ENCODE measurements at places on chromosomes 5 and 9. TPM values are rescaled to one million over a fixed set of nuclear protein-coding genes. Genes with fewer than 3 reads are reported as not detected.

DNA sequence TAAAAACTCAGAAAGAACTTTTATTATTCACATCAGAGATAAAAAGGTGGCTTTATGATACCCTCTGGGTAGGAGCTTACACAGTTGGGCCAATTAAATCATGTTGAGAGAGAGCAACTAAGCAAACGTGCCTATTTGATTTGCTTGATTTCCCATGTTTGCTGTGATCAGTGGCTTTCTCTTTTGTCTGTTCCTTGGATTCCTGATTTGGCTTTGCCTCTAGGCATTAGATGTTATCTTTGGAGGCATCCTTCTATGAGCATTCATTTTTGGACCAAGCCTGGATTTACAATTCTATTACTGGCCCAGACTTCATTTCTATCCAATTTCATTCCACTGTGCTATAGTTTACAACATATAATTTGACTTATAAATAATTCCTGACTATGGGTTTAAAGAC lies 35.9 kb downstream of the VCAN start:
- no peaks in the 10 kb centered on the region for H3K36me3 ChIP-seq
- H3K27me3 ChIP-seq = no peaks in the 10 kb centered on the region
- DNase-seq = no peak
- H3K27ac ChIP-seq = no peak overlapping the region

- no peaks in the 10 kb centered on the region for H3K36me3 ChIP-seq
- no peak for DNase-seq
- no peak overlapping the region for H3K27ac ChIP-seq
- H3K27me3 ChIP-seq = no peaks in the 10 kb centered on the region
- H3K4me1 ChIP-seq = peaks cover 30% of the 10 kb centered on the region
- H3K4me3 ChIP-seq = no peak overlapping the region
Measured at GRCh38 chr9:34190996-34191892, 12.4 kb downstream of the UBAP1 start.

- H3K4me3 ChIP-seq = no peak overlapping the region
- no peak overlapping the region for H3K27ac ChIP-seq
- H3K27me3 ChIP-seq = no peaks in the 10 kb centered on the region
- H3K4me1 ChIP-seq = no peaks in the 10 kb centered on the region
Measured at GRCh38 chr9:109619310-109619709, 121.2 kb upstream of the PTPN3 start.

DNA sequence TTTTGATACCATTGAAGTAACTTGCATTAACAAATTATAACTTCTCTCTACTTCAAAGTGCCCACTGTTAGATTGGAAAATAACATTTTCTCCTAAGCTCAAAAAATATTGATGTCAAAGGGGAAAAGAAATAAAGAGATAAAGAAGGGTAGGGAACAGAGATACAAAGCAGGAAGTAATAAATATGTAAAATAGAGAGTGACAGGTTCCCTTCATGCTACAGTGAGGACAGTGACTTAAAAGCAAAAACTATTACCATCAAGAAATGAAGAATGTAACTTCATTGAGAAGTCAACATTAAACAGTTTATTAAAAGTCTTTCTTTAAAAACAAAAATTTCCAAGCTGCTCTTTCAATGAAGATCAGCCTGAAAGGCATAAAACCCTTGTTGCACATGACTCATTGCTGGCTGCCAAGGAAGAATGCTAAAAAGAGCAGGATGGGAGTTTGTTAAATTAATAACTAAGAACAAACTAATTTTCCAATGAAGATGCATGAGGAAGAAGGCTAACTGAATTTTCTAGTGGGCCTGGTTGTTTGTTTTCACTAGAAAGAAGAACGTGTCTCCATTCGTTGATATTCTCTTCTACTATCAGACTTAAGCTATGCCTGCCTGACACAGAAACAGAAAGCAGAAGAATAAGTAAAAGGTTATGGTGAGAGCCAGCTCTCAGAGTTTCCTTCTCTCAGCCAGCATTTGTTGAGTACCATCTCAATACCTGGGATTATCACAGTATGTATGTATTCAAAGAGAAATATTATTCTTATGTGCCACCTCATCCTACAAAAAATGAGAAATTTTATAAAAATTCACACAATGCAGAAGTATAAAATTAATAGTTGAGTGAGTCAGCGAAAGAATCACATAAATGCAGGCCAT lies 197.8 kb upstream of the NREP start:
- no peaks in the 10 kb centered on the region for H3K36me3 ChIP-seq
- no peak overlapping the region for H3K4me3 ChIP-seq
- H3K27ac ChIP-seq = no peak overlapping the region
- H3K27me3 ChIP-seq = no peaks in the 10 kb centered on the region

GRCh38 chr9:18905883-18906629 lies 127.0 kb downstream of the SAXO1 start:
- no peak overlapping the region for H3K27ac ChIP-seq
- H3K4me3 ChIP-seq = no peak overlapping the region
- H3K27me3 ChIP-seq = no peaks in the 10 kb centered on the region
- no peak for DNase-seq

Gene SLC25A2
- not detected for polyA plus RNA-seq

GRCh38 chr9:95775191-95775590 lies 100.3 kb upstream of the ERCC6L2 start:
- H3K27ac ChIP-seq = no peak overlapping the region
- H3K27me3 ChIP-seq = peaks cover 8% of the 10 kb centered on the region
- H3K4me1 ChIP-seq = no peaks in the 10 kb centered on the region
- H3K36me3 ChIP-seq = no peaks in the 10 kb centered on the region

- no peaks in the 10 kb centered on the region for H3K4me1 ChIP-seq
- H3K36me3 ChIP-seq = no peaks in the 10 kb centered on the region
- no peak overlapping the region for H3K4me3 ChIP-seq
Measured at GRCh38 chr5:150605546-150605945, 34.9 kb upstream of the SYNPO start.

DNA sequence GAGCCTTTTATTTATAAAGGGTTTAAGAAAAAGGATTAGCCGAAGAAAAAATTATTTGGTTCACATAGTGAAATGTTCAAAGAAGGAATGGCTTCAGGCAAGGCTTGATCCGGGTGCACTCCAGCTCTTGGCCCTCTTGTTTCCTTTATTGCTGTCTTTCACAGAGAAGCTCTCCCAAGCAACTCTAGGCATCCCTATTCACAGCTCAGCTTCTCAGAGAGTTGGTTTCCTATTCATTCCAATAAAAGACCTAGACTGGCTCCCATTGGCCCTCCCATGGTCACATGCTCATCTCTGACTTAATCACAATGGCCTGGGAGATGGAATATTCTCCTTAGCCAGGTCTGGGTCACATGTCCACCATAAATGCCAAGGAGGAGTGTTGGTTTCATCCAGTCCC lies 9.4 kb upstream of the FGFR4 start:
- no peaks in the 10 kb centered on the region for H3K27me3 ChIP-seq
- H3K27ac ChIP-seq = no peak overlapping the region

DNA sequence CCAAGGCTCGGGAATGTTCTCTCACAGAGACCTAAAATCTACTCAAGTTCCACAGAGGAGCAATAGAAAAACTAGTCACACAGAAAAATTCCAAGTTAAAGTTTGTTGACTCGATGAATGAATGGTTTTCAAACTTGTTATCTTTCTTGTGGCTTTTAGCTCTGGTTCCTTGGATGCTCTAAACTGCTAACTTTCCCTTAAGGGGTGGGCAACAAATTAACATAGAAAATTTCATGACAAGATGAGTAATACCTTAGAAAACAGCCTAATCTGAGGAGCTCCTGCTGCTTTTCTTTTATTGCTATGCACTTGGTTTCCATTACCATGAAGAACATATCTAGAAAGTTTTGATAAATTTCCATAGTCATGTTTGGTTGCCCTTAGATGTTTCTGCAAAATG lies 100.2 kb upstream of the CCDC112 start:
- H3K27me3 ChIP-seq = no peaks in the 10 kb centered on the region
- H3K4me1 ChIP-seq = no peaks in the 10 kb centered on the region
- no peak overlapping the region for H3K4me3 ChIP-seq
- no peak overlapping the region for H3K27ac ChIP-seq

DNA sequence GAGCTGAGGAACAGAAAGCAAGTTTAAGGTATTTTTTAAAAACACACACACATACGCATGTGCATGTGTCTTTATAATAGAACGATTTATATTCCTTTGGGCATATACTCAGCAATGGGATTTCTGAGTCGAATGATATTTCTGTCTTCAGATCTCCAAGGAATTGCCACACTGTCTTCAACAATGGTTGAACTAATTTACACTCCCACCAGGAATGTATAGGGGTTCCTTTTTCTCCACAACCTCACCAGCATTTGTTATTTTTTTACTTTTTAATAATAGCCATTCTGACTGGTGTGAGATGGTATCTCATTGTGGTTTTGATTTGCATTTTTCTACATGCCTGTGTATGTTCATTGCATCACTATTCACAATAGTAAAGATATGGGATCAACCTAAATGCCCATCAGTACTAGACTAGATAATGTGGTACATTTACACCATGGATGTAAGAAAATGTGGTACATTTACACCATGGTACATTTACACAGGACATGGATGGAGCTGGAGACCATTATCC lies 60.3 kb upstream of the MAP3K1 start:
- H3K27ac ChIP-seq = no peak overlapping the region
- H3K4me3 ChIP-seq = no peak overlapping the region
- H3K27me3 ChIP-seq = no peaks in the 10 kb centered on the region

DNA sequence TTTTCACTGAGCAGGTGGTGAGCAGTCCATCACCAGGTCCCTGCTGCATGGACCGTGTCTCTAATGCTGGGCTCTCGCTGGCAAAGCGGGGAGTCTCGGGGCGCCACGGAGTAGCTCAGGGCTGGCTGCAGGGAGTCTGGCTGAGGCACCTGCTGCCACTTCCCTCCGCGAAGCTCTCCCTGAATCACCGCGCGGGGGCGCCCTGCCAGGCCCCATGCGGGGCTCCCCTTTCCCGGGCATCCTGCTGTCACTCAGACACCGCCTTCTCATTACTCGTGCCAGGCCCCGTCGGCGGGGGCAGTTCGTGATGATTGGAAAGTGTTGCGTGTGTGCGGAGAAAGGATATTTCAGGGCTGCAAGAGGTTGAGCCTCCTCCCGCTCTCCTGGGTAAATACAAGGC lies 335.8 kb downstream of the IRX2 start:
- no peaks in the 10 kb centered on the region for H3K36me3 ChIP-seq
- no peaks in the 10 kb centered on the region for H3K4me1 ChIP-seq
- no peak for DNase-seq
- no peak overlapping the region for H3K4me3 ChIP-seq

Gene NTMT1
- 48.6 TPM for polyA plus RNA-seq

- no peaks in the 10 kb centered on the region for H3K27me3 ChIP-seq
- peak overlapping the region; percentile 65 for H3K27ac ChIP-seq
- peaks cover 15% of the 10 kb centered on the region for H3K36me3 ChIP-seq
- no peak for DNase-seq
- peak overlapping the region; percentile 51 for H3K4me3 ChIP-seq
- peaks cover 11% of the 10 kb centered on the region for H3K4me1 ChIP-seq
Measured at GRCh38 chr9:136943291-136944211, 987 bp downstream of the FBXW5 start.

Gene EDIL3
- polyA plus RNA-seq = not detected

Gene SH3GL2
- not detected for polyA plus RNA-seq

Gene MARCOL
- polyA plus RNA-seq = not detected

- H3K4me1 ChIP-seq = no peaks in the 10 kb centered on the region
- H3K4me3 ChIP-seq = no peak overlapping the region
- no peaks in the 10 kb centered on the region for H3K27me3 ChIP-seq
- H3K36me3 ChIP-seq = no peaks in the 10 kb centered on the region
- DNase-seq = no peak
- no peak overlapping the region for H3K27ac ChIP-seq
Measured at GRCh38 chr5:111635916-111636570, 121.0 kb downstream of the NREP start.

DNA sequence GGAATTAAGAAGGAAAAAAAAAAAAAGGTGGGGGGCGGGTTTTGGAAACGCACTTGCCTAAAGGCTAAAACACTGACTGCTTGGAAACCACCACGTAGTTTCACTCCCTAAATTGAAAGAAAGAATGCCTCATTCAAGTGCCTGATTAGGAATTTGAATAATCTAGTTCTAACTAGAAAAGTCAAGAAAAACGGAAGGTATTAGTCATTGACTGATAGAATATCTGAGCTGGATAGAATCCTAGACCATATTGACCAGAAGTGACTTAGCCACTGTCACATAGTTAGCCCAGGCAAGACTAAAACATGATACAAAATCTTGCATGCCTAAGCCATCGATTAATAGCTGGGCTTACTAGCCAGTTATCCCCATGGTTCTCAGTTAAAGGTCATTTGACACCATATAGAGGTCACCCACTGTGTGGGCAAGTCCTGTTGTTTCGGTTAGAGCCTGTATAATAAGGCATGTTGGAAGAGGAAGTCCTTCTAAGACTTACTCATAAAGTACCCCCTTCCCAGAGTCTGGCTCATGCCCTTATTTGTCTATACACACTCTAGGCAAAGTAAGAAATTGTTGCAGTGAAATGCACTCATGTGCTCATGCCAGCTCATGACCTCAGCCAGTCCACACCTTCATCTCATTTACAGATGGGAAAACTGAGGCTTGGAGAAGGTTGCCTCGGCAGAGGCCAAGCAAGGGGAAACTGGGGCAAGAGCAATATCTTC lies 40.2 kb downstream of the SH3RF2 start:
- H3K27me3 ChIP-seq = no peaks in the 10 kb centered on the region
- no peak overlapping the region for H3K27ac ChIP-seq
- no peak overlapping the region for H3K4me3 ChIP-seq
- H3K36me3 ChIP-seq = no peaks in the 10 kb centered on the region
- DNase-seq = no peak
- no peaks in the 10 kb centered on the region for H3K4me1 ChIP-seq

Gene DNAJC21
- polyA plus RNA-seq = 31.0 TPM

- no peaks in the 10 kb centered on the region for H3K4me1 ChIP-seq
- no peaks in the 10 kb centered on the region for H3K27me3 ChIP-seq
- no peak overlapping the region for H3K4me3 ChIP-seq
Measured at GRCh38 chr5:30620481-30621085, 572.9 kb upstream of the CDH6 start.

Gene HAVCR2
- polyA plus RNA-seq = 7.5 TPM

- H3K4me1 ChIP-seq = no peaks in the 10 kb centered on the region
- DNase-seq = no peak
- no peak overlapping the region for H3K4me3 ChIP-seq
- no peak overlapping the region for H3K27ac ChIP-seq
- H3K27me3 ChIP-seq = no peaks in the 10 kb centered on the region
Measured at GRCh38 chr5:166073901-166074581, 2217.4 kb upstream of the WWC1 start.

Gene PAEP
- not detected for polyA plus RNA-seq

Gene SLC46A2
- polyA plus RNA-seq = not detected

Gene SPAAR
- not detected for polyA plus RNA-seq

Gene AMBP
- not detected for polyA plus RNA-seq

Measured in CD8-positive, alpha-beta memory T cell (primary cell).